Activated naive CD4-positive, alpha-beta T cell treated with anti-CD3 and anti-CD28 coated beads for 36 hours (primary cell): ENCODE measurements at places on chromosomes 6 and 20.

DNA sequence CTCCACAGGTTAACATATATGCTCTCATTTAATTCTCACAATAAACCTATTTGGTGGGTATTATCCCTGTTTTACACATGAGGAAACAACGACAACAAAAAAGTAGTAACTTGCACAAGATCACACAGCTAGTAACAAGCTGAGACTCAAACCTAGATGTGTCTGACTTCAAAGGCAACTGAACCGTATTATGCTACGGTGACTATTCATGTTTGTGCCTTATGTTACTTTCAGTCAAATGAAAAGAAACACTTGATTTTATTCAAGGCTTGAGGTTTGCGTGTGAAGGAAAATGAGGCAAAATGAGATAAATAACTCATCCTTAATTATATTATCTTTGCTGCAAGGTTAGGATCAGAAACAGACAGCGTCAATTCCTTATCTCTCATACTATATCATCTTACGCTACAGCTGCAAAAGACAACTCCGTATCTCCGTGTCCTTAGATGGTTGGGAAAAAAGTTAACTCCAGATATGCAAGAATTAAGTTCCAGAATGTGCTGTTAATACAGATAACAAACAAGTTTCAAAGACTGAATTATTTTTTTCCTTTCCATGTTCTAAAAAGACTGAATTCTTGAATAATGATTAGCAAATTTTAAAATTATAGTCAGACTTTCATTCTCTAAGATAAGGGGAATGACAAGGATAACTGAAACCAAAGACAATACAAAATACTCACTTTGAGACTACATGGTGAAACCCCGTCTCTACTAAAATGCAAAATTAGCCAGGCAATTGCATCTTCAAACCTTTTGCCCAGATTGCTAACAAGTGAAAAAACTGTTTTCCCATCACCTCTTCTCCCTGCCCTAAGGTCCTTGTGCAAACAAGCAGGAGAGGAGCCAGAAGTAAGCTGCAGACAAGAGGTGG lies 27.8 kb downstream of the STAU1 start:
- peaks cover 15% of the 10 kb centered on the region for H3K36me3 ChIP-seq
- H3K27ac ChIP-seq, result peak overlapping the region; percentile 60
- no peak for DNase-seq

DNA sequence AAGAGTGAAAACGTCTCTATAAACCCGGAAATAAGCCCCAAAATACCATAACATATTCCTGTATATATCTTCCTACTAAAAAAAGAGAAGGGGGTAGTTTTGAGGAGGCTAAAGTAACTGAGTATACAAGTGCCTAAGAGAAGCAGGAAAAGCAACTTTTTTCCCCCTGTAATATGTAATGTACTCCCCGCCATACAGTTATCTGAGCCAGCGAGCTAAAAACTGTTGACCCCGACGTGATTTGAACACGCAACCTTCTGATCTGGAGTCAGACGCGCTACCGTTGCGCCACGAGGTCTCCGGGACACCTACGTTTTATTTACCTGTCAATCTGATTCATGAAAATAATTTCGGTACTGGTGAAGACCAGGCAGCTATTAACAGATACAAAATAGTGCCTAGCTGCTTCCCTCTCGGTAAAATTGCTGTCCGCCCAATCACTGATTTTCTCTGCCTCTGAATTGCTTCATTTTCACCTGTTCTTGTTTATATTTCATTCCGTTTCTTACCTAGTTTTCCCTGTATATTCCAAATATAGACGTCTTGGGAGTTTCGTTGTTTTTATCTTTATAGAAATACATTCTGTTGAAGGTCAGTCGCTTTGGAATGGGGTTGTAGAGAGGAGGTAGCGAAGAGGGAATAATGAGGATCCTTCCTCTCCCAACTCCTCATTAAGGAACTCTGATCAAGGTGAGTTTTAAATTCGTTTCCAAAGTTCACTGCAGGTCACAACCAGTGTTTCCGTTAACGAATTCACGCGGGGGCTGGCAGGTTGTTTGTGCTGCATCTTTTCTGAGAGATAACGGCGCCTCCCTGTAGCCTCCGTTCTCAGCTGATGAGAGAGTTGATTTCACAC lies 33.6 kb upstream of the BTN3A2 start:
- peaks cover 28% of the 10 kb centered on the region for H3K27me3 ChIP-seq
- DNase-seq, result peak; percentile 73
- peaks cover 5% of the 10 kb centered on the region for H3K36me3 ChIP-seq
- peaks cover 43% of the 10 kb centered on the region for H3K4me1 ChIP-seq
- H3K4me3 ChIP-seq, result peak overlapping the region; percentile 82

DNA sequence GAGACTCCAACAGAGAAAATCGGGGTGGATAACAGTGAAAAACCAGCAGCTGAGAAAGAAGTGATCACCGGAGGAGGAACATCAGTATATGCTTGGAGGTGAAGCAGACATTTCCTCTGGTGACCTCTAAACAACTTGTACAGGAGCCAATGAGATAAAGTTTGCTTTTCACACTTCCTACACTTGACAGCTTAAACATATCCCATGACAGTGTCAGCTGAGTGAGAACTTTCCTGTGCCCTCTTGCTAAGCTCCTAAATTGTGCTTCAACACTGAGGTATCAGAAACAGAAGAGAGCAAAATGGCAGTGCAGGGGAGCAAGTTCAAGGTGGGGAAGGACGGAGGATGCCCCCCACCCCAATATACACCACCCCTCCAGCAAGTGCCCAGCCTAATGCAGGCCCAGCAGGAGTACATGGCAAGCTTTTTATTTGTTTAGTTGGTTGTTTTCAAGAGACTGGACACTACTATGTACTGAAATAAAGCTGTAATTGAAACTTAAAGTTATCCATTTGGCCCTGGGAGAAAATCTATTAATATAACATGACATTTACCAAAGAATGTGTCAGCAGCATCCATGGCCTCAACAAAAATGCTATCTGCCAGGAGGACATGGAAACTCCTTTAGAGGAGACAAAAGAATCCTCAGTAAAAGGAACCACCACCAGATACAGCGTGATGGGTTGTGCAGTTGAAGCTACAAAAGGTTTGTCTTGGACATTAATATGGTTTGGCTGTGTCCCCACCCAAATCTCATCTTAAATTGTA lies 540.2 kb downstream of the PRKN start:
- no peak overlapping the region for H3K27ac ChIP-seq
- H3K27me3 ChIP-seq, result no peaks in the 10 kb centered on the region
- peaks cover 2% of the 10 kb centered on the region for H3K36me3 ChIP-seq
- no peak overlapping the region for H3K4me3 ChIP-seq
- no peaks in the 10 kb centered on the region for H3K4me1 ChIP-seq

GRCh38 chr20:35009665-35010328 lies 54.1 kb downstream of the MYH7B start:
- H3K27me3 ChIP-seq, result no peaks in the 10 kb centered on the region
- no peak overlapping the region for H3K27ac ChIP-seq
- DNase-seq, result peak; percentile 3
- no peaks in the 10 kb centered on the region for H3K4me1 ChIP-seq
- no peak overlapping the region for H3K4me3 ChIP-seq
- H3K36me3 ChIP-seq, result peaks cover 26% of the 10 kb centered on the region

GRCh38 chr6:82260997-82261732 lies 13.6 kb upstream of the IBTK start:
- no peaks in the 10 kb centered on the region for H3K4me1 ChIP-seq
- H3K4me3 ChIP-seq, result no peak overlapping the region
- no peak overlapping the region for H3K27ac ChIP-seq
- no peaks in the 10 kb centered on the region for H3K36me3 ChIP-seq
- no peak for DNase-seq
- peaks cover 2% of the 10 kb centered on the region for H3K27me3 ChIP-seq

DNA sequence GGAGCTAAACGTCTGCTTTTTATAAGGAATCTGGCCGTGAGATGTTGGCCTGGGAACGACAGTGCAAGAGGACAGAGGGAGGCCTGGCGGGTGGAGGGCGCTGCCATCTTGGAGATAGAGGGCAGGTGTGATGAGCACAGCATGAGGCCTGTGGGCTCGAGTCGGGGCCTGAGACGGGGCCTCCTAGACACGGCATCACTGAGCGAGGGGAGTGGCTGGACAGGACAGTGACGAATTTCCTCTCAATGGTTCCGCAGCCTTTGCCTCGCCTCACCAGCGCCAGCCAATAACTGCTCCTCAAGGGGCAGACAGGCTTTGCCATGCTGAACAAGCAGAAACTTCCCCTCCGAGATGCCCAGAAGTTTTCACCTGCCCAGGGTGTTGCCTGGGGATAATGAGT lies 376.7 kb downstream of the THBS2 start:
- no peaks in the 10 kb centered on the region for H3K4me1 ChIP-seq
- DNase-seq, result no peak
- H3K36me3 ChIP-seq, result no peaks in the 10 kb centered on the region

GRCh38 chr6:4510906-4511640 lies 265.1 kb upstream of the CDYL start:
- no peaks in the 10 kb centered on the region for H3K36me3 ChIP-seq
- peaks cover 6% of the 10 kb centered on the region for H3K27me3 ChIP-seq

GRCh38 chr20:48681873-48682426 lies 145.8 kb downstream of the PREX1 start:
- no peaks in the 10 kb centered on the region for H3K36me3 ChIP-seq
- H3K4me3 ChIP-seq, result no peak overlapping the region
- no peak overlapping the region for H3K27ac ChIP-seq
- DNase-seq, result no peak

DNA sequence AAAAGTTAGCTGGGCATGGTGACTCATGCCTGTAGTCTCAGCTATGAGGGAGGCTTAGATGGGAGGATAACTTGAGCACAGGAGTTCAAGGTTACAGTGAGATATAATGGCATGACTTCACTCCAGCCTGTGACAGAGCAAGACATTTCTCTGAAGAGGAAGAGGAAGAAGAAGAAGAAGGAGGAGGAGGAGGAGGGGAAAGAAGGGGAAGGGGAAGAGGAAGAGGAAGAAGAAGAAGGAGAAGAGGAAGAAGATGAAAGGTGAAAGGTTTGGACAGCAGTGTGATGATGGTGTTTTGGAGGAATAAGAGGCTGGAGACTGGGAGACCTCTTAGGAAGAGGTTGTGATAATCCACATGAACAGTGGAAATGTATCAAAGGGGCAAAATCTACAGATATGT lies 410.7 kb upstream of the JAG1 start:
- no peak for DNase-seq
- H3K36me3 ChIP-seq, result no peaks in the 10 kb centered on the region
- no peaks in the 10 kb centered on the region for H3K27me3 ChIP-seq
- H3K27ac ChIP-seq, result no peak overlapping the region
- no peaks in the 10 kb centered on the region for H3K4me1 ChIP-seq

GRCh38 chr20:57481281-57481711 lies 43.6 kb downstream of the CTCFL start:
- no peaks in the 10 kb centered on the region for H3K36me3 ChIP-seq
- H3K27me3 ChIP-seq, result no peaks in the 10 kb centered on the region
- H3K4me3 ChIP-seq, result no peak overlapping the region
- peak; percentile 23 for DNase-seq

- H3K36me3 ChIP-seq, result peaks cover 63% of the 10 kb centered on the region
- no peak for DNase-seq
- H3K4me3 ChIP-seq, result no peak overlapping the region
- no peaks in the 10 kb centered on the region for H3K4me1 ChIP-seq
Observed at GRCh38 chr6:150940941-150941340, 75.4 kb downstream of the MTHFD1L start.

DNA sequence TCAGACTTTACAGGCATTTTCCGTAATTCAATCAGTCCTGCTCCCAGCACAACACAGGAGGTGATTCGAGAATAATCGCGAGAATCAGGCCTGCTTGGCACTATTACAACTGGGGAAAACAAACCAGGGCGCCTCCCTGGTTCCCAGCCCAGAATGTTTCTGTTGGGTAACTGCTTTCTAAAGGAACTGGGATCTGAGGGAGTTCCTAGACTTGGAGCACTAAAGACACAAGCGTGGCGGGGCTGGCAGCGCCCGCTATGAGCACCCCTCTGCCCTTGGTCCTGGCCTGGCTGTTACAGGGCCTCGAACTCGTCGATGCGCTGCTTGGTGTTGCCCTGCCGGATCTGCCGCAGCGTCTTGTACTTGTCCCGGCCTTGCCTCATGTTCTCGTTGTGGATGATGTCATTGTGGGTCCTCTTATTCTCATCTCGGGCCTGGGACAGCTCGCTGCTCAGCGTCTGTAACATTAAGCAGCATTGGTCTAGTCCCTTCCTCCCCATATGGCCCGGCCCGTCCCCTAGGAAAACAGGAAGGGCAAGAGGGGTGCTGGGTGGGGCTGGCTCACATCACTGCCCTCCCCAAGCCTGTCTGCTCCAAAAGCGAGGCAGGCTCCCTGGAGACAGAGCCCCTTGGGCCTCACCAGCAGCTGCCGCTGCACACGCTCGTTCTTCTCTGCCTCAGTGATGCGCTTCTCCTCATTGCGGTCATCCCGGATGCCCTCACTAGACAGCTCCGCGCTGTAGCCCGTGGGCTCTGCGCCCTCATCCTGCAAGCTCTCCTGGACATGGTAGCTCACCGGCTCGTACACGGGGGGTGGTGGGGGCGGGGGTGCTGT lies 52.3 kb downstream of the EZR start:
- DNase-seq, result no peak
- H3K36me3 ChIP-seq, result peaks cover 71% of the 10 kb centered on the region
- H3K4me1 ChIP-seq, result peaks cover 14% of the 10 kb centered on the region
- H3K27ac ChIP-seq, result peak overlapping the region; percentile 62
- H3K27me3 ChIP-seq, result no peaks in the 10 kb centered on the region
- no peak overlapping the region for H3K4me3 ChIP-seq

DNA sequence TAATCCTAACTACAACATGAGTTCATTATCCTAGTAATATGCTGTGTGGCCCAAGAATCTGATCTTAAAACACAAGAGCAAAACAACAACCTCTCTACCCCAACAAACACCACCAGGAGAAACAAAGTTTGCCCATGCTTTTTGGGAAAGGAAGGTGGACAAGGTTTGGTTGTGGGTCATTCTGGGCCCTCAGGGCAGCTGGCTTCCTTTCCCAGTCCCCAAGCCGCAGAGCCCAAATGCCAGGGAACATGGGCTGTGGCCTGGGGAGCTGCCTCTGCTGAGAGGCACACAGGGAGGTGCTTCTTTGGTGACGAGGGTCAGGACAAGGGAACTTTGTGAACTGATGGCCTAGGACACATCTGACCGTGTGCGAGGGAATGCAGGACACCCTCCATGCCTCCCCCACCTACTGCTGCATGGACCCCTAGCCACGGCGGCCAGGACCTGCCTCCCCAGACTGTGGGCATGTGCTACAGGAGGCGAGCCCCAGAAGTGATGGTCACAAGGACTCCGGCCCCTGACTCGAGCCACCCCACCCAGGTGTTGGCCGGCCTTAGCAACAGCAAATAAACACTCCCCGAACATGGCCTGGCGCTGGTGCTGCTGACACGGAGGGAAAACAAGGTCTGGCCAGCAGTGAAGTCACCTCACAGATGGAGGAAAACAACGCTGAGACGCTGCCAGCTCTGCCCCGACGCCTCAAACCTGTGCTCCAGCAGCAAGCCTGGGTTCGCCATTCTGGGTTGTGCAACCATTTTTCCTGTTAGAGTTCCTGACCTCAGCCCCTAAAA lies 55.6 kb downstream of the RRBP1 start:
- no peak overlapping the region for H3K27ac ChIP-seq
- H3K4me1 ChIP-seq, result no peaks in the 10 kb centered on the region
- no peak overlapping the region for H3K4me3 ChIP-seq
- H3K27me3 ChIP-seq, result no peaks in the 10 kb centered on the region
- DNase-seq, result no peak

DNA sequence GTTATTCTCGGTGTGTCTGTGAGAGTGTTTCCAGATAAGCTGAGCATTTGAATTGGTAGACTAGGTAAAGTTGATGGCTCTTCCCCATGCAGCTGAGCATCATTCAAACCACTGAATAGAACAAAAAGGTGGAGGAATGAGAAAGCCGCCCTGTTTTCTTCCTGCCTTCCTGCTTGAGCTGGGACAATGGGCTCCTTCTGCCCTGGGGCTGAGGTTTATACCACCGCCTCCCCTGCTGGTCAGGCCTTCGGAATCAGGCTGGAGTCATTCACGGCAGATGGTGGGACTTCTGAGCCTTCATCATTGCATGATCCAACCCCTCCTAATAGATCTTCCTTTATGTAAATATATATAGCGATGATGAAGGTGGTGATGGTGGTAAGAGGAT lies 124.9 kb downstream of the ANKRD60 start:
- H3K27ac ChIP-seq, result no peak overlapping the region
- H3K36me3 ChIP-seq, result no peaks in the 10 kb centered on the region
- H3K27me3 ChIP-seq, result peaks cover 18% of the 10 kb centered on the region
